Hematopoietic multipotent progenitor cell treated with erythropoietin and hydrocortisone succinate and interleukin-3 and kit ligand, for 8 days (in vitro differentiated cells): ENCODE measurements at places on chromosomes 2 and 18.

- peak; percentile 24 for DNase-seq
Measured at GRCh38 chr2:113240150-113240914, 38.4 kb downstream of the PAX8 start.

DNA sequence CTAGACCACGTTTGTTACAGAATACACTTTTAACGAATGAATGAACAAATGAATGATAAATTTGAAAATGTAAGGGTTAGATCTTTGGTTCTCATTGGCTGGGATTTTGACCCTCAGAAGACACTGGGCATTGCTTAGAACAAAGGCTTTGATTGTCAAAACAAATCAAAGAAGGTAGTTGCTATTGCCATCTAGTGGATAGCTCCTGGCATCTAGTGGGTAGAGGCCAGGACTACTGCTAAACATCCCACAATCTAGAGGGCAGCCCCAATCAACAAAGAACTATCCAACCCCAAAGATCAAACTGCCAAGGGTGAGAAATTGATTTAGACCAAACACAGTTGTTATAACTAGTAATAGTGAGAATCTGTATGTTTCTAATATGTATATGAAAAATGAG lies 552.3 kb downstream of the KCNJ3 start:
- DNase-seq: peak; percentile 2

DNA sequence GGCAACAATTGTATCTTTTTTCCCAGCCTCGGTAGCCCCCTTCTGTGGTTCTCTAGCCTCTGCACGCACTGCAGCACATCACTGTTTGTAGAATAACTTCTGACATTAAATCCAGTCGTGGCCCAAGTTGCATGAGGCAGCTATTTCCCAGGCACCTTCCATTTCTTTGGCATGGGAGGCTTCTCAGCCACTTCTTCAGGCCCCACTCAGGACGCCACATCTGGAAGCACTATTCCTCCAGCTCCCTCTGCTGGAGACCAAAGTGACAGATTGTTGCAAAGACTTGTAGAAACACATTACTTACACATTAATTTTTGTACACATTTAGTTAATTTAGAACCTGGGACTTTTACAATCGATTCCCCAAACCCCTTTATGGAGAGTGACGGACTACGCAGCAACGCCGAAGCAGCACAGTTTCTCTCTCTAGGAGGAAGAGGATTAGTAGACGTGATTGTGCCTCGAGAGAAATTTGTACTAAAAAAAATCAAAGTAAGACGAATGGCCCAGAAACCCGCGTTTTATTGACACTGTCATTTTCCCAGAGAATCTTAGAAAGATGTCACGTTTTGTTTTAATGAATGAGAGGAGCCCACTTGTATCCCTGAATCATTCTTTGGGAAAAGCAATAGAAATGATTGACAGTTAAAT lies 57.8 kb upstream of the RGPD5 start:
- peak; percentile 32 for DNase-seq

DNA sequence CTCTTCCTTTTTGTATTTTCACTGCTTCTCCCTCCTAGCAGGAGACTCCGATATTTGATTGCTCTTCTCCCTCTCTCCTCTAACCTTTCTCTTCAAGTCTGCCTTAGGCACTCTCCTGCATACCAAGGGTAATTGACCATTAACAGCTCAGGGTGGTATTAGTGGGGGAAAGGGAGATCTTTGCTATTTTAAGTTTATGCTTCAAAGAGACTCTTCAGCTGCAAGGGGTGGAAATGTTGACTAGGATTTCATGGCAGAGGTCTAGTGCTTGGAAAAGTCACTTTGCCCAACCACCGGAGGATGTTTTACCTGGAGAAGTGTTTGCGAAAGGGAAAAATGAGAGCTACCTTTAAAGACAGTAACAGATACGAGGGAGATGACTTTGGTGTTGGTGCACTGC lies 453.7 kb downstream of the SLC4A3 start:
- no peak for DNase-seq

GRCh38 chr18:12028674-12029073 lies 47.4 kb downstream of the IMPA2 start:
- DNase-seq: no peak

- peak; percentile 46 for DNase-seq
Measured at GRCh38 chr18:1585881-1586488, 681.3 kb downstream of the ADCYAP1 start.

DNA sequence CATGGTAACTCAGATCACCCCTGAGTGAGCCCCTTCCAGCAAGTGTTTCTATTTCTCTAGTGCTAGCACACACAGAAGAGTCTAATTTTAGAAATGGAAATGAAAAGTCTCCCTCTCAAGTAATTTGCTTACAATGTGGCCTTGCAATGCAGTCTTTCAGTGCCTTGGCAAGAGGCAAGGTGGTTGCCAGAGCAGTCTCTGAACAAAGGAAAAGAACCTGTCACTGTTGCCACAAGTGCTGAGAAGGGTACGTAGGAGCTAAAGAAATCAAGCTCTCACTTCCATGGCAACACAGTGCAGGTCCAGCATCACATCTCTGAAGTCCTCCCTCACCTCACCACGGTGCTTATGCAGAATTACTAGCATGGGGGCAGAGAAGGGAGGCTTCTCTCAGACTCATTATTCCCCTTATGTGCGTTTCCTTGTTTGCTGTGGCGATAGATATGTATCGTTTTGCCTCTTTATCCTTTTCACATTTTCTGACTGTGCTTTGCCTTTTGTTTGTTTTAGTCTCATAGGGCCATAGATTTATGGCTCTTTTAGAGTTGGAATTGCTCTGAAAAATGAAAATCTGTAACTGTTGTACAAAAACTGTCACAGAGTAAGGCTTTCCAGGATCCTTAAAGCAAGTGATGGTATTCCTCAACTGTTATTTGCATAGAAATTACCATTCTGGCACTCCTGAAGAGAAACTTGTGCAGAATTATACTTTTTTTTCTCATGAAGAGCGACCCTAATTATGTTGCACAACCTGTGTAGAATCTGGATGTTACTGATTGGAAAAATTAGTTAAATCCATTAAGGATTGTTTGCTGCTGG lies 164.8 kb downstream of the CCDC85A start:
- no peak for DNase-seq

DNA sequence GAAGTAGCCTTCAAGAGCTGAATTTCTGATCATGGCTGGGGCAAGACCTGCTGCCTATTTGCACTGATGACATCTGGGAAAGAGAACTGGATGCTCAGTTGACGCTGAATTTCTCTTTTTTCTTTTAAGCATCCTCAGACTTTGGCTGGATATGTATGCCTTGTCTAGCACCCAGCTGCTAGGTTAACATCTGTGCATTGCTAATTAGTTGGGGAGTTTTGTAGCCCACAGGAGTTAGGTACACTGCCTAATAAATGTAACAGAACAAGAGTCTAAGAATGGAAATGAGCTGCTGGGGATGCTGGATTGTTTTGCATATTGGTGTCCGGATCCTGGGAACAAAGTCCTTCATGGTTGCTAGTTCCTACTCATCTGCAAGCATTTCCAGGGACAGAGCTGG lies 40.9 kb upstream of the STPG4 start:
- no peak for DNase-seq

GRCh38 chr2:180001726-180002125 lies 5.4 kb downstream of the CWC22 start:
- DNase-seq: no peak

DNA sequence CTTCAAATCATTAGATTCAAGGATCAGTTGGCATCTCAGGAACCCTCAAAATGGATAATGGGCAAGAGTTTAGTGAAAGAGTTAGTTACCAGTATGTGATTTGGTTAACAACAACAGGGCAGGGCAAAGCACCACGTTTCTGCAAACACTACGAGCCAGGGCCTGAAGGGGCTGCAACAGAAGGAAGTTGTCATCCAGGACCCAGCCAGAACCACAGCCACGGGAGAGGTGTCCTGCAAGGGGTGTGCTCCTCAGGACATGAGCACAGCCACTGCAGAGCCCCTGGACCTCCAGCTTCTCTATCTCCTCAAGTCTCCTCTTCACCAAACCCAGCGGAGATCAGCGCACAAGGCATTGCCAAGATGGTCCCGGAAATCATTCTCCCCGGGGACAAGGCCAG lies 173.3 kb upstream of the PIEZO2 start:
- DNase-seq: no peak

- no peak for DNase-seq
Measured at GRCh38 chr2:128271911-128272600, 46.6 kb downstream of the HS6ST1 start.

GRCh38 chr2:96879545-96880040 lies 9.7 kb upstream of the SEMA4C start:
- no peak for DNase-seq

DNA sequence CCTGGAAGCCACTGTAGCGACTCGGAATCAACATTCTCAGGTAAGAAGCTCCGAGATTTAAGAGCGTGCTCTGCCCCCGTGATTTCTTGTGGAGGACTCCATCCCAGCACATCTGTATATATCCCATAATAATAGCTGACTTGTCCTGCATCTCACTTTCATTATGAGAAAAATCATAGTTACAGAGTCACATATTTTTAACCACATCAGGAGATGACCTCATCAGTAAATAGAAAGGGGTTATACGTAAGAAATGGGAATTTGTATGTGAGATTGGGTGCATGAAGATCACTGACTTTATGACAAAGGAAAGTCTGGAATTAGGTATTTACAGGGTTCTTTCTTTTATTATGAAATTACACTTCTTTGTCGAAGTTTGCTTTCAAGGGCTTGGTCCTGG lies 16.4 kb upstream of the TMEM18 start:
- no peak for DNase-seq

GRCh38 chr2:27216416-27217137 lies 592 bp upstream of the CAD start:
- DNase-seq: no peak

DNA sequence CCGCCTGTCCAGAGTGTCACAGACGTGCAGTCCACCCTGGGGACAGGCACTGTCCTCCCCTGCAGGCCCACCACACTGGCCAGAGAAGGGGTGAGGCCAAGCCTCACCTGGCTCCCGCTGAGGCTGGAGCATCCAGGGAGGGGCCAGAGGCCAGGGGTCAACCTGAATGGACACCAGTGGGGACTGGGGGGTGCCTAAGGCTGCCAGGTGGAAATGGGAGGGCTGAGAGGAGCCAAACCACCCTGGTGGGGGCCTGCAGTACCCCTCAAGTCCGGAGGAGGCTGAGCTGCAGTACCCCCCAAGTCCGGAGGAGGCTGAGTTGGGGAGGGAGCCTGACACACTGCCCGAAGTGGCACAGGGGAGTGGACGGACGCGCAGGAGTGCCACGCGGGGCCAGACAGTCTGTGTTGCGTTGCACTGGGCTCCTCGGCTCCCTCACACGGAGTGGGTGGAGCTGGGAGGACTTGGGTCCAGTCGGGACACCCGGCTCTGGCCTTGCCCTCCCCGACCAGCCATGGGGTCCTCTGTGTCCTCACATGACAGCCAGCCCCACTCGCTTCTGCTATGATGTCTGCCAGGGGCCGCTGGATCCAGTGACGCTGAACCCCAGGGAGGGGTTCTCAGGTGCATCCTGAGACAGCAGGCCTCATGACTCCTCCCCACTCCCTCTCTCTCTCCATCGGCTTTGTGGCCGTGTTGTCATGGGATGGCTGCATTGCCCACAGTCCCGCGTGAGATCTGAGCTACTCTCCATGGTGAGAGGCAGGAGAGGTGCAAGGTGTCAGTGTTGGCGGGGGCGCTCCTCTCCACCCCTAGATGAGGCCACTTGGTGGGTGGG lies 22.3 kb upstream of the GPC1 start:
- no peak for DNase-seq

DNA sequence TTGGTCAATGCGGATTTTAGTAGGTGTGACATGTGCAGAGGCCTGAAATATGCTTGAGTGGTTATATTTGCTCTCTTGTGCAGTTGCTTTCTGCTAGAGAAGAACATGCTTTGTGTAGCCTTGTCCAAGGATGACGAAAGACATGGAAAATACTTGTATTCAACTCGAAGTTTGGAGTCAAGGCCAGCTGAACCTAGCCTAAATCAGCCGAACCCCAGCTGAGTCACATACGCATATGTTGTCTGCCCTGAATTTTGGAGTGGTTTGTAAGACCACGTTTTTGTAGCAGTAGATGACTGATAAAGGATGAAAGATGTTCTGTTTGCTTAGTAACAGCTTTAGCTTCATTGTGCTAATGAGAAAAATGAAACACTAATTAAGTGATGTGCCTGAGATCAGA lies 22.5 kb upstream of the SPAG16 start:
- DNase-seq: no peak

- DNase-seq: peak; percentile 10
Measured at GRCh38 chr2:39781697-39782096, 2.6 kb upstream of the THUMPD2 start.

- peak; percentile 57 for DNase-seq
Measured at GRCh38 chr2:159140070-159140769, 146.3 kb downstream of the WDSUB1 start.

GRCh38 chr2:101205521-101206479 lies 46.9 kb upstream of the CNOT11 start:
- DNase-seq: peak; percentile 88

DNA sequence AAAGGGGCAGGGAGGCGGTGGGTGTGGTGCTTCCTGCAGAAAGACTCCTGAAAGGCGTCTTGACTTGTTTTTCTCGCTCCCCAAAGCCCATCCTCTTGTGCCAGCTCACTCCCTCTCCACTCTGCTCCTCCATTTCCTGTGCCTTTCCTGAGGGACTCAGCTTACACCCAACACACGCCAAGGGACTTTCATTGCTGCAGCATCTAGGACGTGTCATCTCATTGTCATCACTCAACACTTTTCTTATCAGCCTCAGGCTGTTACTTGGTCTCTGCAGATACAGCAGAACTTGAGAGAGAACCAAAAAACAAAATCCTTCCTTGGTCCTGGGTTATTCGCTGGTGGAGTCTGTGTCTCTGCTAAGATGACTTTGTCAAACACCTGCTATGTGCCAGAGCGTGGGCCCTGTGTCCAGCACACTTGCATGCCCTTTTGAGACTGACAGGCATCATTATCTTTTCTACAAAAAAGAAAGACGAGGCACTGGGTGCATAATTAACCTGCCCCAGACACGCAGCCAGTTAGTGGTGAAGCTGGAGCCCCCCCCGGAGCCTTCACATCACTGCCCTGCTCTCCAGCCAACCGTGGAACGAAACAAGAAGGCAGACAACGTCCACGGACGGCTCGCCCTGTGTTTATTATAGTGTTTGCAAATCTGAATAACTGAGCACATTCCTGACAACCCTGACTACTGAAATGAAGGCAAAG lies 261.7 kb upstream of the HDAC4 start:
- DNase-seq: no peak

DNA sequence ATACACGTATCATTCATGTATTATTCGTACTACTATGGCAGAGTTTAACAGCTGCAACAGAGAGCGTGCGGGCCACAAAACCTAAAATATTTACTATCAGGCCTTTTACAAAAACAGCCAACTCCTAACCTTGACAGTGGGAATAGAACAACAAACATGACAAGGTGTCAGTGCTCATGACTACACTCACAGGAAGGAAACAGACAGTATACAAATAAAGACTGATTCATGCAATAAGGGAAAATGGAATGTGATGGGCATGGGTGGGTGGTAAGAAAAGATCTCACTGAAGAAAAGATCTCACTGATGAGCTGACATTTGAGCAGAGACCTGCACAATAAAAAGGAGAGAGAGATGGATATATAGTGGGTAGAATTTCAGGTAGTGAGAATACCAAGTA lies 347.8 kb downstream of the ALK start:
- no peak for DNase-seq

- no peak for DNase-seq
Measured at GRCh38 chr2:182610231-182610630, 105.8 kb upstream of the DNAJC10 start.
